ENCODE measurements at places on chromosomes 12 and 14.

DNA sequence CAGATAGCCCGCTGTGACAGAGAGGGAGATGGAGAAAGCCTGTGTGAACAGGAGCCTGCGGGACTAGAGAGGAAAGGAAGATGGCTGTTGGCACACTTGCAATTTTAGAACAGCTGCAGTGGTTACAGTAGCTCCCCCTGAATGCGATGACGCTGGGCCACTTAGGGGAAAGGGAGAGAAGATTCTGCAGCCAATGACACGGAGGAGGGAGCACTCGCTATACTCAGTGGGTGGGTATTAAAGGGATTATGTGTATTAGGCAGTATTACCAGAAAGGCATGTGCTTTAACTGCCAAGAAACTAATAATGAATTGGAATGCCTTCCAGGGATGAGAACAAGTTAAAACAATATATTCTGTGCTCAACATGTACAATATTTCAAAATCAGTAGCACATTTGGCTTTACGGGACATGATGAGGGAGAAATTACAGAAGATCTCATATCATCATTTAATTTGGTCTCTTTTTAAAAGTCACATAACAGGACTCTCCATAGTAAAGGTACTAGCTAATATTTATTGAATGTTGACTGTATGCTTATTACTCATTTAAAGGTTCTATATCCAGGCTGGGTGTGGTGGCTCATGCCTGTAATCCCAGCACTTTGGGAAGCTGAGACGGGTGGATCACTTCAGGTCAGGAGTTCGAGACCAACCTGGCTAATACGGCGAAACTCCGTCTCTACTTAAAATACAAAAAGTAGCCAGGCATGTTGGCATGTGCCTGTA, 35.9 kb upstream of the FOS start:
- no peak for DNase-seq

DNA sequence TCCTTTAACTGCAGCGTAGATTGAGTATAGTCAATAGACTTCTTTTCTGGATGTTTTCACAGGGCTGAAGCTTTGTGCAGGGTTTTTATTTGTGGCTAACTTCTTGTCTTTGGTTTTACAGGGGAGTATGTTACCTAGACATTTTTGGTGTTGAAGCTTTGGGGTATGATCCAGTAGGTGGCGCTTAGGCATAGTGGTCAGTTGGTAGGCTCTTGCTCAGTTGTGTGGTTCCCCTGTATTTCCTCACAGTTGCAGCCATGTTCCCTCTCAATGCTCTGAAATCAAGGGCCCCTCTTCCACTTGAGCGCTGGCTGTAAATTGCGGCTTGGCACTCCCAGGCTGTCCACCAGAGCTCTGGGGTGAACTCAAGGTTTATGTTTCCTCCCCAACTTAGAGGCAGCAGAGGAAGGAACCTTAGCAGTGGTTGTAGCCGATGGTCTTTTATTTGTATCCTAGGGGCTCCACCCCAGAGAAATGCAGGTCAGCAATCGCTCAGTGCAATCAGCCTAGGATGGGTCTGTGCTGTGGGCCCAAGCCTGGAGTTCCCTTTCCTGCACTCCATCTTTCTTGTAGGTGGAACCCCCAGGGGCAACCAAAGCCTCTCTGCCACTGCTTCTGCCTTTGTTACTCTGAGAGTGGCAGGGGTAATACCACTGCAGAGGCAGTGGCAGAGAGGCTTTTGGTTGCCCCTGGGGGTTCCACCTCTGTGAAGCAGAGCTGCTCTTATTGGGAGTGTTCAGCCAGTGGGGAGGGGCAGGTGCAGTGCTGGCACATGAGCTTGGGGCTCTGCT, 55.1 kb downstream of the CMAS start:
- peak; percentile 14 for DNase-seq

DNA sequence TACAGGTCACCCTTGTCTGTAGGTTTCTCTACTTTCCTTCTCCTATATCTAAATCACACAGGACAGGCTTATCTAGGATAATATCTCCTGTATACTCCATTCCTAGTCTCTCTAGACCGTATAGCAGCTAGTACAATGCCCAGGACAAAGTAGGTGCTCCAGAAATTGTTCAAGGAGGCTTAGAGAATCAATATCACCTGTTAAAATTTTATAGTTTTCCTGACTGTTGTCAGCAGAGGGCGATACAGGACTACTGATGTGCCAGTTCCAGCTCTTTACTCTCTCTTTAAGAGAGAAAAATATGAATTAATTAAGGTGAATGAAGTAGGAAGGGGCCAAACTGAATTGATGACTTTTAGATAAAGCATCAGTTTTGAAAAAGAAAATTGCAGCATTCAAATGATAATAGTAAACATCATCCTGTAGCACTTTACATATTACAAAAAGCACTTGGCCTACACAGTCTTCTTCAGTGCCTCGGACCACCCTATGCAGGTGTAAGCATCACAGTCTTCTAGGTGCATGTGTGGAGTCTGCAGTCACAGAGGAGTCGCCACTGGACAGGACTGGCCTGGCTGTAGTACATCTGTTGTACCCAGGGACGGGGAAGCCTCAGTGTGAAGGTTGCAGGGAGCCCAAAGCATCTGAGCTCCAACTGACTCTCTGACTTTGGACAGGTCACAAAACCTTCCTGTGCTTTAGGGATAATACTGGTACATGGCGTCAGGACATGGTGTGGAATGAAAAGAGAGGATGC, 61.9 kb upstream of the MAX start:
- DNase-seq = peak; percentile 60

DNA sequence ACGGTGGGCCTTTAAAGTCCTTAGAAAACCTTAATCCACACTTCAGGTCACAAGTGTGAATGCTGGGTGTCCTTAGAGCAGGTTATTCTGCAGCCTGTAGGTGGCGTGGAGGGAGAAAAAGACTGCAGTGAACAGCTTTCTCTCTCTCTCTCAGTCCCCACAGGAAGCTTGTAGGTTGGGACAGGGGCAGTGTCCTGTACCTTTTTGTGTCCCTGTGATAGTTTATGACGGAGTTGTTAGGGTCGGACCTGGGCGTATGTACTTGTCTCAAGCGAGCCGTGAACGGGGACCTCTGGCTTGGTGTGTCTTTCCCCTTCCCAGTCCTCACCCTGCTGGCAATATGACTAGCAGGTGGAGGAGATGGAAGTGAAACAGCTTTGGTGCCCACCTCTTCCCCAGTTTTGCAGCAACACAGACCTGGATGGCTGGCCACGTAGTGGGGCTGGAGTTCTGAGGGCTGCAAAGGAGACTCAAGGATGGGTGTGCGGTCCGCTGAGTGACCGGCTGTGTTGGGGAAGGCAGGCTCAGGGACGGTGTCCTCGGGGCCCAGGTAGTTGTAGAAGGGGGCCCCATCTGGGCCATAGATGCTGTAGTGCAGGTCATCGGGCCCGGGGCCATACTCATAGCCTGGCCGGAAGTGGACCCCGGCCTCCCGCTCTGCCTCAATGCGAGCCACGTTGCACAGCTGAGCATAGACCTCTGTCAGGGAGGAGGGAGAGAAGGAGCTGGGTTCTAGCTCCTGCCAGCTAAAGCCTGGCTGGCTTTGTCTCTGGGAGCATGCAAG, 8.9 kb downstream of the ISCA2 start:
- peak; percentile 45 for DNase-seq

DNA sequence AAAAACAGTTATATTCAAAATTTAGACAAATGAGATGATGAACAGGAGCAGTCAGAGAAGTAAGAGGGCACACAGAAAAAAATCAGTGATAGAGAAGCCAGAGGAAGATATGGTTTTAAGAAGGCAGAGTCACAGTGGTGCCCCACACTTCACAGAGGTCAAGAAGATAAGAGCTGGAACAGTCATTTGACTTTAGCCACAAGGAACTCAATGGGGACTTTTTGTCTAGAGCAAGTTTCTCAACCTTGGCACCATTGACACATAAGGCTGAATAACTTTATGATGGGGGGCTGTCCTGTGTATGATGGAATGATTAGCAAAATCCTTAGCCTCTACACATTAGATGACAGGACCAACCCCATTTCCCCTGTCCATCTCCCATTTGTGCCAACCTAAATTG, 172.8 kb upstream of the PLEKHG7 start:
- no peak for DNase-seq

DNA sequence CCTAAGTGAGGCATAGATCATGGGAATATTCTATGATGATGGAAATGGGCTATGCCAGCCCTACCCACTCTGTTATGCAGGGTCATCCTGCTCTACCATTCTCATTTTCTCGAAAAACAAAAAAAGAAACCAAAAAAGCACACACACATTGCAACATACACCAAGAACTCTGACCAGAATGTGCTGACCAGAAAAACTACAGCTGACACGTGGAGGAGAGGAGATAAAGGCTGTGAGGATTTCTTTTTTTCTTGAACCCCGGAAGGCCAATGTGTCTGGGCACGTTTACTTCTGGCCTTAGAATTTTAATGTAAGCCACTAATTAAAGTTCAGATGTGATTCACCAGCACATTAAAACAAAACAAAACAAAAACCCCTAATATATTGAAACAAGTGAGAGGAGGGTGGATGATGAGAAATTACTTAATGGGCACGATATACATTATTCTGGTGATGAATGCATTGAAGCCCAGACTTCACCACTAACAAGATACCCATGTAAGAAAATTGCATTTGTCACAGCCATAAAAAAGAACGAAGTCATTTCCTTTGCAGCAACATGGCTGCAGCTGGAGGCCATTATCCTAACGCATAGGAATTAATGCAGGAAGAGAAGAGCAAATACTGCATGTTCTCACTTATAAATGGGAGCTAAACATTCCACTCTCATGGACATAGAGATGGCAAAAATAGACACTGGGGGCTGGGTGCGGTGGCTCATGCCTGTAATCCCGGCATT, 66.3 kb upstream of the PLEKHG3 start:
- no peak for DNase-seq

DNA sequence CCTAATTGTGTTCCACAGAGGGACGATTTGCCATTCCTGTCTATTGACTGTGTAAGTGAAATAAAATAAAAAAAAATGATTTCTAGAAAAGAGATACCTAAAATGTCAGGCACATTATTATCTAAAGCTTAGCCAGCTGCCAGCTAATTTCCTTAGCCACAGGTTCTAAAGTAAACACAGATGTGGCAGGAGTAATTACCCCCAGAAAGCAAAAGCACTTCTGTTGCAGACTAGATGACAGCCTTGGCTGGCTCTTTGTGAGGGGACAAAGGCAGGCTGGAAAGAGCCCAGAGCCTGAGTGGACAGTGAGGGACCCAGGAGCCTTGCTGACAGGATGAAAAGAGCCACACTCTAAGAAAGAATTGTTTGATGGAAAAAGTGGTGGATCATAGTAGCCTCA, 418.1 kb downstream of the LRIG3 start:
- no peak for DNase-seq

- no peak for DNase-seq
Measured at GRCh38 chr12:28014196-28014595, 41.7 kb upstream of the PTHLH start.

DNA sequence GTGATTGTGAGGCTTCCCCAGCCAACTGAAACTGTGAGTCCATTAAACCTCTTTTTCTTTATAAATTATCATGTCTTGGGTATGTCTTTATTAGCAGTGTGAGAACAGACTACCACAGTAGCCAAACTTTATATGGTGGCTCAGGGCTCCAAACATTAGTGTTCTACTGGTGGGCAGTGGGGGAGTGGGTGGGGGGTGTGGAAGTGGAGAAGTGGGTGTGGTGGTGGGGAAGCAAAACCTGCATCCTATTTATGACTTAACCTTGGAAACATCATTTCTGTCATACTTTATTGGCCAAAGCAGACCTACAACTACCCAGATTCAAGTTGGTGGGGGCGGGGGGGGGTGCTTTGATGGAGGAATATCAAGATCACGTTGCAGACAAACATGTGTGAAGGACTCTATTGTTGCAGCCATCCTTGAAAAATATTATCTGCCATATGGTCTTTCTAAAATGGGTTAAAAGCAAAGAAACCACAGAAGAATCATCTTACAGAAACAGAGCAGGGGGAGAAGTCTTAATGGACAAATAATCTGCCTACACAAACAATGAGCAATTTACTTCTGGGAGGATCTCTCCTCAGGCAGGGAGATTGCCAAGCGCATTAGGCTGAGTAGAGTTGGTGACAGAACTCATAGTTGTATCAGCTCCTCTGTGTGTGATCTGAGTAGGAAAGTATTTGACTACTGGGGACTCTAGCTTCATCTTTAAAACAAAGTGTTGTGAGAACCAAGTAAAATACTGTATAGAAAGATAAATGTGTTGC, 1.4 kb upstream of the PWP1 start:
- peak; percentile 20 for DNase-seq

GRCh38 chr14:37172024-37172869, at the start of gene SLC25A21:
SLC25A21 (minus strand) TSS chr14:37172606.
- DNase-seq = peak; percentile 91

- DNase-seq = peak; percentile 35
Measured at GRCh38 chr14:50961605-50962221, 17.4 kb upstream of the PYGL start.

DNA sequence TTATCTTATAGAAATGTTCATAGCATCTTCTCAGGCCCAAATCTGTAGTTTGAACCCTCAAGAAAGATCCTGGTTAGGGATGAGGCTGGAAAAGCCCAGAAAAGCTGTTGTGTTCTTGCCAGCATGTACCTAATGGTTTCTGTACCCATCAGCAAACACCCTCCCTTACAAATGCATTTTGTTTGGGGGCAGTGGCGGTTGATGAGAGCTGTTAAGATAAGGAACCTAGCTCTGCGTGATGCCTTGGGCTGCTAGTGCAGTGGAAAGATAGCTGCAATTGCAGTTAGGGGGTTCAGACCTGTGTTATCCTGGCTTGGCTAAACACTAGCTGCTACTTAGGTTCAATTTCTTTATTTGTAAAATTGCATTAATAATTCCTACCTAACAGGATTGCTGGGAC, 3.6 kb downstream of the TPH2 start:
- no peak for DNase-seq

DNA sequence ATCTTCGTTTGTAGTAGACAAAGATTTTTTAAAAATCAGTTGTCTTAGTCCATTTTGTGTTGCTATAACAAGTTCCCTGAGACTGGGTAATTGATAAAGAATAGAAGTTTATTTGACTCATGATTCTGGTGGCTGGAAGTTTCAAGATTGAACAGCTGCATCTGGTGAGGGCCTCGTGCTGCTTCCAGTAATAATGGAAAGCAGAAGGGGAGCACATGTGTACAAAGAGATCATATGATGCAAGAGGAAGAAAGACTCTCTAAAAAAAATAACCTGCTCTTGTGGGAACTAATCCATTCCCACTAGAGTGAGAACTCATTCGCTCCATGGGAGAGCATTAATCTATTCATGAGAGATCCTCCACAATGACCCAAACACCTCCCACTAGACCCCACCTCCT, 24.8 kb downstream of the MUCL1 start:
- peak; percentile 34 for DNase-seq

- DNase-seq = no peak
Measured at GRCh38 chr12:48736456-48736855, 19.9 kb upstream of the CCNT1 start.

GRCh38 chr14:92951912-92952471, 29.0 kb downstream of the CHGA start:
- peak; percentile 63 for DNase-seq

Measured in RKO (cell line).